ENCODE measurements at places on chromosomes 2 and 18.
A peak's percentile ranks its signal among the peaks of the same experiment; 100 is the strongest.

DNA sequence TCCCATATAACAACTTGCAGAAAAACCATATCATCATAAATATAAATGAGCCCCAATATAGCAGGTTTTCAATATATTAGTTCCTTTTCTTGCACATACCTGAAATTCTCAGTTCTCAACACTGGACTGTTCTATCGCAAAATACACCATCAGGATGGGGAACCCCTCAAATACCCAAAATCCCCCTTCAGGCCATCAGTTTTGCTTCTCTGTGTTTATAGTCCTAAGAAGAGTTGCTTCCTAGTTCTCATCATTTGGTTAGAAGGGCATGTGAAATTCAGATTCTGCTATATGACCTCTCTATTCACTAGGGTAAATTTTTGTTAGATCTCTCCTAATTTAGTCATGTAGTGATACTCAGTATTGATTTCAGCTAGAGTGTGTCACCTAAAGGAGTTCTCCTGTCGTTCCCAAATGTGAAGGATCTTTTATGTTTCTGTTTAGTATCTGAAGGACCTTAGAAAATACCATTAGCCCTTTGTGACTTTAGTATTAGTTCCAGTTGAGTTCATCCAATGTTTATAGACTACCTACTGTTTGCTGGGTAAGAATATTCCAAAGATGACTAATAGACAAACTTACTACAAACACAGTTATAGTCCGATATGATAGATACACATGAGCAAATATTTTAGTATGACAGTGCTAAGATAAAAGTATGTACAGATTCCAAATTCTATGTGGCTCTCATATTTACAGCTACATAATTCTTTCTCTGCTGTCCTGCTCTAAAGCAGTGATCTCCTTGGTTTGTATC, 115.8 kb downstream of the TTC27 start:
- no peak for DNase-seq

GRCh38 chr2:66915237-66915636, 480.3 kb downstream of the MEIS1 start:
- no peak for DNase-seq

- DNase-seq, result peak; percentile 24
Measured at GRCh38 chr2:111071600-111072171, 49.0 kb upstream of the BCL2L11 start.

DNA sequence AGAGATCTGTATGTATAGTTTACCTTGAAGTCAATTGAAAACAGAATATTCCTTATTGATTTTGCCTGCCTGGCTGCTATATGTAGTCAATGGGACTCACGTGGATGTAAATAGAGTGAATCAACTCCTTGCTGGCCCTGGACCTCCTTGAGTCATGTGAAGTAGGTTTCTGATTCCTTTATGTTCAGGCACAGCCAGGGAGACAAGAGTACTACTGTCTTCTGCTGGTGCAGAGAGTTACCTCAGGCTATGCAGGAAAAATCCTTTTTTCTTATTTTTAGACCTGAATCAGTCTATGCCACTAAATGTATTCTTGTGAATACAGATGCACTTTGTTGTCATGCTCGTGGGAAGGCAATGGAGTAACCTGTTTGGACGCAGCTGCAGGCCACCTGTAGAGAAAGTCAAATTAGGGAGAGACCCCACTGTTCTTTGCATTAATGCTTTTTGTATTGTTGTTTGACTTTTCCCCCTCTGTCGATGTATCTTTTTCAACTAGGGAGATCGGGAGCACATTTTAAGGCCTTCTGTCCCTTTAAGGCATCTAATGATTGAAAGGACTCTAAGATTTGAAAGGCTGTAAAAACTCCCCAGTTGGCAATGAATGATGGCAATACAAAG, 473.9 kb downstream of the ARHGAP15 start:
- no peak for DNase-seq

GRCh38 chr2:142586693-142587580, 290.5 kb upstream of the KYNU start:
- no peak for DNase-seq

Data from HFF-Myc (cell line).